Body of pancreas (tissue), 4 donors: ENCODE measurements at places on chromosomes 6 and 20. TPM values are rescaled to one million over a fixed set of nuclear protein-coding genes. Genes with fewer than 3 reads are reported as not detected.

The FAM50B gene
- total RNA-seq: 9.9 TPM

The TMEM170B gene
- 3.0 TPM for total RNA-seq

The ZC2HC1B gene
- total RNA-seq: not detected

The PPIL6 gene
- not detected for total RNA-seq

- H3K4me1 ChIP-seq: no peaks in the 10 kb centered on the region
- no peak for DNase-seq
- H3K27me3 ChIP-seq: no peaks in the 10 kb centered on the region
- no peak overlapping the region for H3K27ac ChIP-seq
These were observed 449.4 kb upstream of the CHD6 start for GRCh38 chr20:42067596-42067995.

DNA sequence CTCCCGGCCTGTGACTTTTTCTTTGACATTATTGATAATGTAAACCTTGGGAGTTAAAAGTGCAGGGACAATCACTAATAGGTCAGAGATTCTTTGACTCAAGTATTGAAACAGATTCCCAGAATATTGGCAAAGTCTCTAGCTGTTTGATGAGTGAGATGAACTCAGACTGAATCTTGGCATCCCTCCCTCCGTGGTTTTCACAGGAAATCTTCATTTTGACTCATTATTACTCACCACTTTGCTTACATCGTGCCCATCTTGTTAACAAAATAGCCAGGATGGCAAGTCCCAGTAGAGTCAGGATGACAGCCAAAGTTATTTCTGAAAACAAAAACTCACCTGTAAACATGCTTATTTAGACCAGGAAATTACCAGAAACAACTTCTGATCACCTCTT is 2.0 kb downstream of the TSBP1 start:
- DNase-seq: no peak
- no peak overlapping the region for H3K27ac ChIP-seq
- H3K27me3 ChIP-seq: no peaks in the 10 kb centered on the region
- H3K36me3 ChIP-seq: no peaks in the 10 kb centered on the region
- H3K4me1 ChIP-seq: no peaks in the 10 kb centered on the region

- no peak for DNase-seq
- H3K27me3 ChIP-seq: no peaks in the 10 kb centered on the region
- no peaks in the 10 kb centered on the region for H3K36me3 ChIP-seq
- H3K27ac ChIP-seq: no peak overlapping the region
- H3K4me3 ChIP-seq: no peak overlapping the region
These were observed 54.8 kb upstream of the EDN1 start for GRCh38 chr6:12235341-12235740.

DNA sequence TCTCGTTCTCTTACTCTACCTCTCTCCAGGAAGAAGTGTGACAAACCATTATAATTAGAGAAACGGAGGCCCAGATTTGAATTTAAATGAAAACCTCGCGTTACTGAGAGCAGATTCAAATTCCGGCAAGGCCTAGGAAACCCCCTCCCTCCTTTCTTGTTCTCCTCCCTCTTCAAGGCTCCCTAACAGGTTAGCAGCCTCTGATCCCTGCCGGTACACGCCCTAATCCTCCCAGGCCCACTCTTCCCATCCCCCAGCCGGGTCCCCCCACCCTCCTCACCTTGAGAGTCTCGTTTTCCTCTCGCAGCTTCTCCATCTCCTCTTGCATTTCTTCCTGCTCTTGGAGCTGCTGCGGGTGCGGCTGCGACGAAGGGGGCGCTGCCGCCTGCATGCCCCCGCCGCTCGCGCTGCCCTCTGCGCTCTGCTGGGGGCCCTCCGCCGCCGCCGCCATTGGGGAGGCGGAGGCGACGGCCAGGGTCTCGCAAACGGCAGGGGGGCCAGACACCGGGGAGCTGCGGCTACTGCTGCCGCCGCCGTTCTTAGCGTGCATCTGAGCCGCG is 3.8 kb downstream of the MTCL3 start:
- H3K36me3 ChIP-seq: no peaks in the 10 kb centered on the region
- H3K27me3 ChIP-seq: no peaks in the 10 kb centered on the region
- no peak for DNase-seq
- H3K27ac ChIP-seq: no peak overlapping the region
- peaks cover 33% of the 10 kb centered on the region for H3K4me1 ChIP-seq

DNA sequence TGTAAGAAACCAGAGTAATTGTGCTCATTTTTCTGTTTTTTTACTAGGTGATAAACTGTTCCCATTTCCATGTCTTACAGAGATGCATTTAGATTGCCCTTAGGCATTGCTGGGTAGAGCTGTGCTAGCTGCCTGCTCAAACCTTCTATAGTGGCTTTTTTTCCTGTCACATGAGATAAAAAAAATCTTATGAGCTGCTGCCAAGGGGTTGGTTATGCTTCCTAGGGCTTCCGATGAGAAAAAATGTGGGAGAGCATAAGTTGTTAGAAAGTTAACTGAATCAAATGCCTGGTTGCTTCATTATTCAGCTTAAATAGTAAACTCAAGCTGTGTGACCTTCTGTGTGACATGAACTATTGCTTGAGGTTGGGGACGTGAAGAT is 50.0 kb upstream of the NOX3 start:
- no peak for DNase-seq
- H3K4me1 ChIP-seq: no peaks in the 10 kb centered on the region
- H3K36me3 ChIP-seq: no peaks in the 10 kb centered on the region

DNA sequence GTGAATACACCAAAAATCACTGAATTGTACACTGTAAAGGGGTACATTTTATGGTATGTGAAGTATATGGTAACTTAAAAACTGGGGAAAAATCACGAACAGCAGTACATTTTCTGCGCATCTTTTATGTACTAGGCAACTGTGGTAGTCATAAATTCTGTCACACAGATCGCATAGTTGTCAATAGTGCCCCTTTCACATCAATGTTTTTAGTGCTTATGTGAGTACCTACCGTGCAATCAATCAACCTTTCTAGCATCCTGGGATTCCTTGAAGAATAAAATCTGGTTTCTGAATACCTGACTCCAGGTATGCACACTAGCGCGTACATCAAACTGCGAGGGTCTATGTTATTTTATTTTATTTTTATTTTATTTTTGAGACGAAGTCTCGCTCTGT is 637 bp upstream of the RPF2 start:
- no peaks in the 10 kb centered on the region for H3K27me3 ChIP-seq
- H3K4me1 ChIP-seq: peaks cover 13% of the 10 kb centered on the region
- peaks cover 3% of the 10 kb centered on the region for H3K36me3 ChIP-seq
- H3K4me3 ChIP-seq: peak overlapping the region; percentile 84
- H3K27ac ChIP-seq: peak overlapping the region; percentile 18

DNA sequence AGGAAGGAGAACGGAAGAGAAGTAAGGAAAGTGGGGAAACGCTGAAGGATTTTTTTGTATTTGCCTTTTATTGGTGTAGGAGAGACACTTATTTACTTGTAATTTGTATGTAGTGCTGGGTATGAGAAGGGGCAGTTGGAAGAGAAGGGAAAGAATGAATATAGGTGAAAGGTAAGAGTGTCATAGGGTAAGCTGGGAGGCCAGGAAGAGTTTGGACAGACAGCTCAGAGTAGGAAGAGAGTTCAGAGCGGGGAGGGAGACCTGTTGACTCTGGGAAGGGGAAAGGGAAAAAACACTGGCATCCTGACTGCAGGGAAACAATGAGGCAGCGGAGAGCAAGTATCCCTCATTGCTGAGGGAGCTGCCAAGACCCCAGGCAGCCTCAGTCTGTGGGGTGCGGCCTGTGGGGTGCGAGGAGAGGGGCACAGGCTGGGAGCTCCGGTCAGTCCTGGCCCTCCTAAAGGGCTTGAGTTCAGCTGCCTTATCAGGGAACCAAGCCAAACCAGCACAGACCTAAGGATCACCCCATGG is 3.1 kb downstream of the TRAF3IP2 start:
- H3K4me3 ChIP-seq: no peak overlapping the region
- no peaks in the 10 kb centered on the region for H3K27me3 ChIP-seq
- peak overlapping the region; percentile 89 for H3K27ac ChIP-seq
- no peaks in the 10 kb centered on the region for H3K36me3 ChIP-seq
- H3K4me1 ChIP-seq: peaks cover 68% of the 10 kb centered on the region

GRCh38 chr6:5335020-5335419 is 73.7 kb downstream of the FARS2 start:
- H3K4me3 ChIP-seq: no peak overlapping the region
- H3K4me1 ChIP-seq: no peaks in the 10 kb centered on the region
- H3K27ac ChIP-seq: no peak overlapping the region
- DNase-seq: no peak
- H3K36me3 ChIP-seq: no peaks in the 10 kb centered on the region

DNA sequence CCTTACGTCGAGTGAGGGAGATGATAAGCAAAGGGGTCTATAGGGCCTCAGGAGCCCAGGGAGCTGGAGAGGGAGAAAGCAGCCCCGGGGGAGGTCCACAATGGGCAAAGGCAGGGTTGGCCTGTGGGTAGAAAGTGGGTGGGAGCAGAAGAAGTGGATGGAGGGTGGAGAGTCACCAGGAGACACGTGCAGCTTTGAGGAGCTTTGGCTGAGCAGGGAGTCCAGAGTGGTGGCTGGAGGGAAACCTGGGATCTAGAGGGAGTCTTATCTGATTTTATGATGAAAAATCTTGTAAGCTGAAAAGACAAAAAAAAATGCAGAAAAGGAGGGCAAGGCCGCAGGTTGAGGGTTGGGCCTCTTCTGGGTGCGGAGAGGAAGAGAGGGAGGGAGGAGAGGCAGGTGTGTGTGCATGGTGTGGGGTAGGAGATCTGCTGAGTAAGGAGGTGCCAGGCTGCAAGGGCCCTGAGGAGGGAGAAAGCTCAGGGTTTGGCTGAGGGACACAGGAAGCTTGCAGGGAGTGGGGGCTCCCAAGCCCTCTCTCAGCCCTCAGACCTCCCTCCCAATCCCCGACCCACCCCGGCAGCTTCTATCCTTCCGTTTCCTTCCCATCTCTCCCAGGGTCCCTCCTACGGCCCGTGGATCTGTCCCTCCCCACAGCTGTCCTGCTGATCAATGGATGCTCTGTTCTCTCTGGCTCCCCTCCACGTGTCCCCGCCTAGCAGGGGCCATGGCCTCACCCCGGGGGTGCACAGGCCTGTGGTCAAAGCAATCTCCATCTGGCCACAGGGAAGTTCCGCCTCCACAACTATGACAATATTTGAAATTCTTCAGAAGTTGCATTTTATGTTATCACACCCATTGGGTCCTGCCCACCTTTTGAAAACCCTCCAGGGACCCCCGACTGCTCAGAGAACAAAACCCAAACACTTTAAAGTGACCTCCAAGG is 17.1 kb upstream of the BPI start:
- no peaks in the 10 kb centered on the region for H3K4me1 ChIP-seq
- no peak overlapping the region for H3K27ac ChIP-seq
- H3K4me3 ChIP-seq: no peak overlapping the region

DNA sequence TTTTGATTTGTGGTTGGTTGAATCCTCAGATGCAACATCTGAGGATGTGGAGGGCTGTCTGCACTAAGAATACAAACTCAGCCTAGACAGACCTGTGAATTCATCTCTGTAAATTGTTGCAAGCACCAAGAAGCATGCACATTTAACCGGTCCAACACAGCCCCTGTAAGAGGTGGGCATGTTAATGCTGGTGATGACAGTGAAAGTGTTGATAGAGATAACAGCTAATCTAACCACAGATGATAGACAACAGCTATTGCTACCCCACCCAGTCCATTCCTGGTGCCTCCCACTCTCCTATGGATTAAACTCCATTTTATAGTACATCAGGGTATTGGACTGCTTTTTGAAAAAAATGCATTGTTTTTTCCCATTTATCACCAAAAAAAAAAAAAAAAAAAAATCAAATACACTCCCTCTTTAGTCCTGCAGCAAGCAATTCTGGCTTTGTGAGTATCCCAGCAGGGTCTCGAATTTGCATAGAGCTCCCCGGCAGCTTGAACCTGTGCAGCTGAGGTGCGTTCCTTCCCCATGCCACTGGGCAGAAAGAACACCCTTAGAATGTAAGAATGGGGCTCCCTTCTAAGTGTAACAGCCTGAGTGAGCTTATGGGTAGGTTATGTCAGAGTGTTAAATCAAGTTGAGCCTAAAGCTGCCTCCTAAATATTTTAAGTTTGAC is 270.9 kb upstream of the JARID2 start:
- no peak overlapping the region for H3K4me3 ChIP-seq
- no peaks in the 10 kb centered on the region for H3K27me3 ChIP-seq
- no peaks in the 10 kb centered on the region for H3K4me1 ChIP-seq
- no peak overlapping the region for H3K27ac ChIP-seq
- no peaks in the 10 kb centered on the region for H3K36me3 ChIP-seq

GRCh38 chr6:42391441-42391840 is 60.3 kb downstream of the TRERF1 start:
- H3K27ac ChIP-seq: no peak overlapping the region
- no peaks in the 10 kb centered on the region for H3K36me3 ChIP-seq
- no peak overlapping the region for H3K4me3 ChIP-seq
- H3K4me1 ChIP-seq: peaks cover 6% of the 10 kb centered on the region
- H3K27me3 ChIP-seq: no peaks in the 10 kb centered on the region

DNA sequence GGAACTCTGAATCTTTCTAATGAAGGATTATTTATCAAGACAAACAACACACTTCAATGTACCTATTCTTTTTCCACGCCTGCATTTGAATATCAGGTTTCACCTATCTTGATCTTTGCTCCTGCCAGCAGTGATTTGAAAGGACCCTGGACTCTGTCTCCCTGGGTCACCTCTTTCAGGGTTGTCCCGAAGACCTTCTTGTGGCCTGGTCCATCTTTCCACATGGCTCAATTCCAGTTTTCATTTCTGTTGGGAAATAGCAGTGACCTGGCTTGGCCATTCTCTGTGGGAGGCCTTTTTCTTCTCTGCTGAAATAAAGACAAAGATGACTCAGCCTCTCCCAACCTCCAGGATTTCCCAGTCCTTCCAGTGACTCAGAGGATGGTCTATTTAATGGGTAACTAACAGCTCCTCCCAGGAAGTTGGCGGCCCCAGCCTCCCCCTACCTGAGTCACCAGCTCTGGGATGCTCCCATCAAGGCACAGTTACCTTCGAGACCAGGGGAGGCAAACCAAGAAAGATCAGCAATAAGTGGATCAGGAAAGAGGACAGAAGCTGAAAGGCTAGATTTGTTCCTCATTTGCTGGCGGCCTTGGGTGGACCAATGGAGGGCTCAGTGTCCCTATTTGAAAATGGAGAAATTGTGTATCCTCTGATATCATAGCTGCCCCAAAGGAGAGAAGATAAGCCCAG is 120.2 kb upstream of the RNF24 start:
- peak; percentile 55 for DNase-seq
- H3K4me1 ChIP-seq: peaks cover 10% of the 10 kb centered on the region
- no peak overlapping the region for H3K4me3 ChIP-seq
- no peaks in the 10 kb centered on the region for H3K36me3 ChIP-seq
- peak overlapping the region; percentile 66 for H3K27ac ChIP-seq
- H3K27me3 ChIP-seq: peaks cover 3% of the 10 kb centered on the region

GRCh38 chr6:87501809-87502572 is 29.2 kb downstream of the SLC35A1 start:
- H3K27ac ChIP-seq: no peak overlapping the region
- no peak overlapping the region for H3K4me3 ChIP-seq
- H3K36me3 ChIP-seq: peaks cover 2% of the 10 kb centered on the region
- no peak for DNase-seq
- H3K4me1 ChIP-seq: no peaks in the 10 kb centered on the region

DNA sequence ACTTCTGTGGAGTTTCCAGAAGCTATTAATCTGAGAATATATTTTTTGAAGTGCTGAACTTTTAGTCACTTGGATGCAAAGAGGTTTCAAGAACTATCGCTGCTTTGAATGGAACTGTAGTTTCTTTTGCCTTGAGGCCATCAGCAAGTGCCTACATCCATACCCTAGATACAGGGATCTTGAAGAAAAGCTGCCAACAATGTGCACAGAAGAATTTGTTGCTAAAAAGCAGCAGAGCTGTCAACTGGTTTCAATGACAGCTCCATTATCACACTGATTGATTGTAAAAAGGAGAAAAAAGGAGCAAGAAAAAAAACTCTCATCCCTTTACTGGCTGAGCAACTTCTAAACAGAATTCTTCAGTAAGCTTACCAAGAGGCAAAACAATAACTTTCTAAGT is 251.0 kb upstream of the NRSN1 start:
- no peak for DNase-seq
- no peaks in the 10 kb centered on the region for H3K27me3 ChIP-seq
- no peak overlapping the region for H3K27ac ChIP-seq

- no peaks in the 10 kb centered on the region for H3K27me3 ChIP-seq
- H3K4me3 ChIP-seq: no peak overlapping the region
- peaks cover 14% of the 10 kb centered on the region for H3K4me1 ChIP-seq
These were observed 74.9 kb upstream of the CLDN20 start for GRCh38 chr6:155188707-155189496.
